ENCODE measurements at places on chromosomes 7 and 10.

- no peak for ATAC-seq
Observed at GRCh38 chr7:22831602-22832305, 9.1 kb upstream of the TOMM7 start.

DNA sequence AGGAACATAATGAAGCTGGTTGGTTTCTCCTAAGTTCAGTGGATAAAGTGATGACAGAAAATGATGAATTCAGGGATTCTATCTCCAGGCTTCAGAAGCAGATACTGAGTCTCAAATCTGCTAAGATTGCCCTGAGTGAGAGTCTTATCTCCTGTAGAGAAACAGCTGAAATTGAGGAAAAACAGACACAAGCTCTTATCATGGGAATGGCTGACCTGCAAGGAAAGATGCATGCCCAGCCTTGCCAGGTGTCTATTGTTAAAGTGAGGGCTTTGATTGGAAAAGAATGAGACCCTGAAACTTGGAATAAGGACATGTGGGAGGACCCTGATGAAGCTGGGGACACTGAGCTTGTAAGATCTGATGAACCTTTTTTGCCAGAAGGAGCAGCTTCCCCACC, 100.3 kb downstream of the DNAJB9 start:
- ATAC-seq: no peak

DNA sequence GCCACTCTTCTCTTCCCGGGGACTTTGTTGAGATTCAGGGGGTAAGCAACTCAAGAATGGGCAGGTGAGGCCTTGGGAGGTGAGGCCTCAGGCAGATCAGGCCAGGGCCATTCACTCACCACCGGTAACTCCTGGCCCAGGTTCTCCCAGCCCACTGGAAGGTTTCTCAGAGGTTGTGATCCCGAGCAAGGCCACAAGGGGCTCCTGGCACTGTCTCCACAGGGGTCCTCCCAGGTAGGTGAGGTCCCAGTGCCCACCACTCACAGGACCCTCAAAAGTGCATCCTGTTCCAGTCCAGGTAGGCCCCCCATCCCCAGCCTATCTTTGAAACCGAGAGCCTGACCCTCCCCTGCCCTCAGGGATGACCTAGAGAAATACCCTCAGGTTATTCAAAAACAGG, 236.1 kb downstream of the BUB3 start:
- ATAC-seq: no peak

GRCh38 chr10:9848278-9848677, 1169.4 kb upstream of the CELF2 start:
- ATAC-seq: no peak

DNA sequence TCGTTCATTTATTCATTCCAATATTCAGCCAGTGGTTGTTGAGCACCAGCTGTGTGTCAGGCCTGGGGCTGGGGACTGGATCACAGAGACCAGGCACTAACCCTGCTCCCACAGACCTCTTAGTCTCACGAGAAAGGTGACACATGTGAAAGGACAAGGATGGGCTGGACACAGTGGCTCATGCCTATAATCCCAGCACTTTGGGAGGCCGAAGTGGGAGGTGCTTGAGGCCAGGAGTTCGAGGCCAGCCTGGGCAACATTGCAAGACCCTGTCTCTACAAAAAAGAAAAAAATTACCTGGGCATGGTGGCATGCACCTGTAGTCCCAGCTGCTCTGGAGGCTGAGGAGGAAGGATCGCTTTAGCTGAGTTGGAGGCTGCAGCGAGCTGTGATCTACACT, 105.9 kb upstream of the SDK1 start:
- ATAC-seq: no peak

- ATAC-seq: peak; percentile 29
Observed at GRCh38 chr7:107051376-107051775, 6.9 kb downstream of the PRKAR2B start.

DNA sequence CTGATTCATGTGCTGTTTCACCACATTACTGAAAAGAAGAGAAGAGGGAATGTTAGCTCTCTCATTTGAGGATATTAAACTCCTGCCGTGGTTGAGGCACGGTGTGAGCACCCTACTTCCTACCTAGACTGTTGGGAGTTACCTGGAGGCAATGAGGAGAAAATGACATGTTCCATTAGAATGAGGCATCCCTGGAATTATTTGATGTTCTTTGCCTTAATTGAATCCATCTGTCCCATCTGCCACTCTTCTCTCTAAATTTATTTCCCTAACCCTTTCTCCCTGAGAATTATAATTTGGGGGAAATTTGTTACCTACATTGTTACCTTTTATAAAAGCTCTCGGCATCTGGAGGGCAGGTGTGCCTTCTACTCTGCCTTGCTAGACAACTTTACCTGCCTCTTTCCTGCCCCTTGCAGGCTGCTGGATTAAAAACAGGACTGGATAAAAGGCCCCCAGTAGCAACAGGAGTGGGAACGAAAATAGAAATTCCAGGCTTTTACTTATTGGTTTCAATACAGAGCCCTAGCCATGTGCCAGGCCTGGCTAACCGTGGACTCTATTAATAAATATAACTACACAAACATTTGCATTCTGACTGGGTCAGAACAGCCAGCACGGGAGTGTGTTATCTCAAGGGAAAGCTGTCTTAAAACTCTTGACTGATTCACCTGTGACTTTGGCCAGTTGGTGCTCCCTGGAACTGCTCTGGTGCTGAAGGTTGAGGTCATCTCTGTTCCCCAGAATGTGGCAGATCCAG, 4.4 kb upstream of the ATXN7L1 start:
- no peak for ATAC-seq

GRCh38 chr7:29611941-29612544, 48.4 kb downstream of the PRR15 start:
- ATAC-seq: no peak

DNA sequence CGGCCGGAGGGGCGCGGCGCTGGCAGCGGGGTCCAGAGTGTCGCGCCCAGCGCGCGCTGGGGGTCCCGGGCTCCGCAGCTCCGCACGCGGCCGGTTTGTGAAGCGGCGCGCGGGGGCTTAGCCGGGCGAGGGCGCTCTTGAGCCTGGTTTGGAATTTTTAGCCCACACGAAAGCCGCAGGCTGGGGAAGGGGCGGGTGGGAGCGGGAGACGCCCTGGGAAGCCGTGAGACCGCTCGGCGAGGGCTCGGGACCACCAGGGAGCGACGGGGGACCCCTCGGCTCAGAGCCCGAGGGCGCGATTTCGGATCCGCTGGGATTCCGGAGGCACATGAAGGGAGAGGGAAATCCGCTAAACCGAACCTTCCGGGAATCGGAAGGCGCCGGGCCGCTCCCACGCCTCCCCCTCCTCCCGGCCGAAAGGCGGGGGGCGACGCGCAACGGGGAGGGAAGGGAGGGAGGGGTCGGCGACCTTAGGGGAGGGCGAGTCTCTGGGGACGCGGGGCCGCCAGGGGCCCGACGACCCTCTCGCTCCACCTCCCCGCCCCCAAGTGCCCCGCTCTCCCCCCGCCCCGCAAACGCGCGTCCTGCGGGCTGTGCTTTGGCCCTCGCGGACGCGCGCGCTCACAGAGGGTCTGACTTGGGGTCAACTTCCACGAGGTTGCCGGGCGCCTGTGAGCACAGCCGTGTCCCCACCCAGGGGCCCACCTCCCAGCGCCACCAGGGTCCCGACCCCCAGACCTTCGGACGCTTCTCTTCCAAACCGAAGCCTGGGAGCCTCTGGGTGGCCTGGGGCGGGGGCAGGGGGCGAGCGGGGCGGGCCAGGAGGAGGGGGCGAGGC, 5.1 kb upstream of the ELFN1 start:
- ATAC-seq: peak; percentile 67

DNA sequence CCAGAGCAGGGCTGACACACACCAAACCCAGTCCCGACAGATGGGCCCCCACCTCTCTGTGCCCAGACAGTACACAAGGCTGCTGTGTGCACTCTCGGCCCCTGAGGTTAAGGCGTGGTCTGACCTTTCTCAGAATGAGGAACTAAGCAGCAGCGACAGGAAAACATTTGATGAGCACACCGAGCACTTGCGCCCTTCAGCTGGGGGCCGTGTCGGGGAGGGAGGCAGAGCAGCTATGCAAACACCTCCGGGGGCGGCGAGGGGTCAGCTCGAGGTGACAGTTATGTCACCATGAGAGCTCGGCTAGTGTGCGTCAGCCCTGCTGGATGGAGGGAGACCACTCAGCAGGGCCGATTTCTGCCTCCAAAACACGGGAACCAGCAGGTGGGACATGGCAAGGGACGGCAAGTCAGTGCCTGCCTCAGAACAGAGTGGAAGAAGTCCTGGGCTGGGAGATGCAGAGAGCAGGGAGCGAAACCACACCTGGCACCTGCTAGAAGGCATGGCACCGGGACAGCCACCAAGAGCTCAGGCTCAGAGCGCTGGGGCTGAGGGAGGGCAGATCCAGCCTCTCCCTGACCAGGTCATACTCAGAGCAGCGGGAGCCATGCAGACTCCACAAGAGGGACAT, 57.4 kb downstream of the CHST15 start:
- no peak for ATAC-seq

DNA sequence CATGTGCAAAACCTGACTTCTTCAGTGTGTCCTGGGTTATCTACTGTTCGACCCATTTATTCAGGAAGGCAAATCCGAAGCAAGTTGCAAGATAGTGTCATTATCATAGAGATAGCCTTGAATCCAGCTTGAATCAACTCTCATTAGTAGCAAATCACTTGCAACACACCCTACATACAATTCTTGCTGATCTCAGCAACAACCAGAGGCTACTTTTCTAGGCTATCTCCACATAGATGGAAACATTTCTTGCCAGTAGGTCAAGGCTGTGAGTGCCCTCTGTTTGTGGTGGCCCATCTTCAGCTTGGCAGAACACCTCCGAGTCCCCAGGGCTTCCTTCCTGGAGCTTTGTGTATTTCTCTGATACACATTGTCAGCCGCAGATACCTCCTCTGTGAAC, 12.0 kb downstream of the UBTD1 start:
- no peak for ATAC-seq

- no peak for ATAC-seq
Observed at GRCh38 chr10:121526801-121527221, 71.4 kb downstream of the FGFR2 start.

DNA sequence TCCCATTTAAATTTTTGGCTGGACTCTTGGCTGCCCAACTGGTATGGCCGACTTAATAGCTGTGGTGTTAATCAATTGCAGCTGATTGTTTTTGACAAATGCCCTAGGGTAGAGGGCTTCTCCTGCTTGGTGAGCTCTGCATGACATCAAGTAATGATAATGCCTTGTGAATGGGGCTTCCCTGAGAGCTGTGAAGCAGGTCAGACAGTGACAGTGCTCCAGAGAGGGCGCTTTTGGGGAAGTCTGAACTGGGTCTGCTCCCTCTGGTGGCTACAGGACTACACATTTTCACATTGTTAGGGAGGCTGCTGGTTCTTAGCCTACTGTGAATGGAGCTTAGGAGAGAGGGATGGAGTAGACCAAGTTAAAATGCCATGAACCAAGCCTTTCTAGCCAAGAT, 98.8 kb downstream of the SDK1 start:
- ATAC-seq: peak; percentile 72

DNA sequence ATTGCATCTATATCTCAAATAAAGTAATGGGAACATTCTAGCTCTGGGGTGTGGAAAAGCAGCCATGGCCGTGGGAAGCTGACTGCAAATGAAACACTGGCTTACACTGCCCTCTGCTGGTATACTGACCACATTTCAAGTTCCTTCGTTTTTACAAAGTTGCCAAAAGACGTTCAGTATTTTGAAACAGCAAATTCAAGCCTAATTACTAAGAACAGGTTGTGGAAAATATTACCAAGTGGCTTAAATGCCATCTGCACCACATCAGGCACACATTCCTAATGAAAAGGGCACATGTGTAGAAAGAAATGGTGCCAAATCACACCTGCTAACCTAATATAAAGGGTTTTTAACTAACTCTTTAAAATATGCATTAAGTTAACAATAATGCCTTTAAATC, 83.9 kb downstream of the JAZF1 start:
- ATAC-seq: peak; percentile 77

- no peak for ATAC-seq
Observed at GRCh38 chr10:133062085-133062484, 25.6 kb upstream of the ADGRA1 start.

DNA sequence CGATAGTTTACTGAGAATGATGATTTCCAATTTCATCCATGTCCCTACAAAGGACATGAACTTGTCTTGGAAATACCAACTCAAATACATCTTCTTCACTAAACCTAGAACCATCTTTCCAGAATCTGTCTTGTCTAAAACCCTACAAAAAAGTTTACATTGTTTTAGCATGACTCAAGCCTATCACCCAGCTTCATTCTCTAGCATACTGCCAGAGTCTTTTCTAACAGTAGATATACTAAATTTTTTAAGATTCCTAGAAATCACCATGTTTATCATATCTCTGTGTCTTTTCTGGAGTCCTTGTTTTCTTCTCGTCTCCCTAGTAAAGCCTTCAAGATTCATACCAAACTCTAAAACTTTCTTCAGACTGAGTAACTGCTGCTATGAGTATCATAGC, 129.7 kb downstream of the SEMA3E start:
- no peak for ATAC-seq

- no peak for ATAC-seq
Observed at GRCh38 chr7:141960687-141961422, 12.7 kb downstream of the TAS2R38 start.

GRCh38 chr10:79229071-79229541, 118.2 kb upstream of the PPIF start:
- no peak for ATAC-seq

GRCh38 chr7:110090110-110090820, 1000.7 kb upstream of the LRRN3 start:
- no peak for ATAC-seq

DNA sequence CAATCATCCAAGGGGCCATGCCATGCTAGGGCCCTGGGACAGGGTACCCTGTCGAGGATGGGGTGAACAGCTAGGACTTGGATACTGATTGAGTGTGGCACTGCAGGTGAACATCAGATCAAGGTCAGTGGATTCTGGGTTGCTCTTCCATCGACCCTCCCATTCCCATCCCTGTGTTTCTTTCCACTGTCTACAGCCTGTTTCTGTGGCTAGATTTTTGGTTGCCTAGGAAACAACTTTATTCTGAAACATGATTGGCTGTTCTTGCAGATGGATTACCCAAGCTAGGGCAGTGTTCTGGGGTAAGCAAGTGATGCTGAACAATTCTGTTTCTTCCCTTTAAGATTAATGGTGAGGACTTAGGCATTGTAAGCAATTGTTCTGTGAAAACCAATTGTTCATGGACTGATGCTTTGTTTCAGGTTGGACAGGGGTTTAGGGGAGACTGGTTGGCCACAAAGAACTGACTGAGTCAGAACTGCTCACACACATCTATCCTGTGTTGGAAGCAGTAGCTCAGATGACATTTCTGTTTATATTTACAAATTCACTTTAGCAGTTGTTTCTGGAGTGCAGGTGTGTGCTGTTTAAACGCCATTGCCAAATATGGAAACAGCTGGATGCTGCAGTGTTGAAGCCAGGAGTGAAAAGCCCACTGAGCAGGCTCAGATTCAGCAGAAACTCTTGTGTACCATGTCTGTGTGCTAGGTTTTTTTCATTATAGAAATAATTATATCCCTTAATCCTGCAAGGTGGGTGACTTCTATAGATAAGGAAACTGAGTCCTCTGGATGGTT, 102.3 kb upstream of the BTBD16 start:
- ATAC-seq: no peak

Data from SK-N-SH treated with all-trans-retinoic acid at 6 μM for 48 hours (cell line).